ENCODE measurements at places on chromosomes 2 and 18. TPM values are rescaled to one million over a fixed set of nuclear protein-coding genes. Genes with fewer than 3 reads are reported as not detected.
A peak's percentile ranks its signal among the peaks of the same experiment; 100 is the strongest.

CXCR4 gene
- 10.4 TPM for total RNA-seq

- H3K27ac ChIP-seq, result no peak overlapping the region
- H3K27me3 ChIP-seq, result no peaks in the 10 kb centered on the region
- H3K4me3 ChIP-seq, result no peak overlapping the region
- H3K36me3 ChIP-seq, result no peaks in the 10 kb centered on the region
Observed at GRCh38 chr2:224287531-224287930, 114.4 kb downstream of the FAM124B start.

IL37 gene
- not detected for total RNA-seq

DNA sequence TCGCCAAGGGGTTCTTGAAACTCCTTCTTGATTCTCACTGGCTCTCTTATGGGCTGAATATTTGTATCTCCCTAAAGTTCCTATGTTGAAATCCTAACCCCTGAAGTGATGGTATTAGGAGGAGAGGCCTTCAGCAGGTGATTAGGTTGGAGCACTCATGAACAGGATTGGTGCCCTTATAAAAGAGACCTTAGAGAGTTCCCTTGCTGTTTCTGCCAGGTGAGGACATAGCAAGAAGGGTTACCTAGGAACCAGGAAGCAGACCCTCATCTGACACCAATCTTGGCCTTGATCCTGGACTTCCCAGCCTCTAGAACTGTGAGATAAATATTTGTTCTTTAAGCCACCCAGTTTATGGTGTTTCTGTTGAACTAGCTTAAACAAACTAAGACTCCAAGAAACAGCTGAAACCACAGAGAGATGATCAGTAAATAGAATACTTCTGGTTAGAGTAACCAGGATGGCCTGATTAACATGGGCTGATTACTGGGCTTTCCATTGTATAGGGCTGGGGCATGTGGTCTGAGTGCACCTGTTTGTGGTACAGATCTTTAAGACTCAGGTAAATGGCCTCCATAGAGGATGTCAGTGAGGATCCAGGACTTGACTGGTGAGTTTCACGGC is 7.7 kb upstream of the CDC42EP3 start:
- H3K27me3 ChIP-seq, result peaks cover 3% of the 10 kb centered on the region
- H3K4me1 ChIP-seq, result peaks cover 15% of the 10 kb centered on the region
- H3K4me3 ChIP-seq, result no peak overlapping the region
- no peak overlapping the region for H3K27ac ChIP-seq
- H3K36me3 ChIP-seq, result no peaks in the 10 kb centered on the region

GRCh38 chr2:197613509-197613987 is 61.8 kb downstream of the RFTN2 start:
- no peaks in the 10 kb centered on the region for H3K27me3 ChIP-seq
- no peak for DNase-seq

GRCh38 chr2:233421091-233421816 is 67.0 kb downstream of the DGKD start:
- H3K4me1 ChIP-seq, result peaks cover 21% of the 10 kb centered on the region
- H3K36me3 ChIP-seq, result peaks cover 1% of the 10 kb centered on the region
- H3K4me3 ChIP-seq, result no peak overlapping the region
- H3K27ac ChIP-seq, result peak overlapping the region; percentile 83
- no peaks in the 10 kb centered on the region for H3K27me3 ChIP-seq

DNA sequence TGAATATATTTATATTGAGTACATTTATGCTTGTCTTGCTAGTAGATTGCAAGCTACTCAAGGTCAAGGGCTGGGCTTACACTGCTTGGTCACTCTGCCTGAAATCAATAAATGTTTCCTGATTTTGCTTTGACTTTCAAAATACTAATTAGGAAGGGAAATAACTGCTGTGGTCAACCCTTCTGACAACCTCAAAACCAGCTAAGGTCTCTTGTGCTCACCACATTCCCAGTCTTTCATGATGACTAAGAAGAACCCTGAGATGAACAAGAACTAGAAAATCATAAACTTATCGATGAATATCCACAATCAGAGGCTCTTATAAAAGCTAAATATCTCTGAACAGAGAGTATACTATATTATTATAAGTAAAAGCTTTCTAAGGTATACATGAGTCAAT is 33.3 kb downstream of the ABCB11 start:
- no peak for DNase-seq
- H3K27me3 ChIP-seq, result no peaks in the 10 kb centered on the region
- H3K4me3 ChIP-seq, result no peak overlapping the region
- H3K4me1 ChIP-seq, result peaks cover 14% of the 10 kb centered on the region
- no peaks in the 10 kb centered on the region for H3K36me3 ChIP-seq
- no peak overlapping the region for H3K27ac ChIP-seq

DNA sequence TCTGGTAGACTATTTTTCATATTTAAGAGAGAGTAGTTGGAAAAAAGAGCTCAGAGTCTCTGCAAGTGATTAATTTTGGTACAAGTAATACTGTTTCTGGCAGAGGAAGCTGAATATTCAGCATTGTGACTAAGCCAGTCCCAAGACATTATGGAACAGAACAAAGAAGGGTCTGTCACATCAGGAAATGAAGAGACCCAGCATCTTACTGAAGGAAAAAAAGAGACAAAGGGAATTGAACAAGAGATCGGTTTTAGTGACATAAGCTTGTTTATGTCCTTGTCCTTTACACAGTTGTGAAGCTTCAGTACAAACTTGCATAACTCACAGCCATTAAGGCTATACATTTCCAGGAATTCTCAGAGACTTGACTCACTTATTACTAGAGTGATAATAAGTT is 568.5 kb upstream of the SLC8A1 start:
- no peak for DNase-seq
- no peaks in the 10 kb centered on the region for H3K27me3 ChIP-seq
- no peak overlapping the region for H3K4me3 ChIP-seq
- no peaks in the 10 kb centered on the region for H3K36me3 ChIP-seq
- no peak overlapping the region for H3K27ac ChIP-seq

DNA sequence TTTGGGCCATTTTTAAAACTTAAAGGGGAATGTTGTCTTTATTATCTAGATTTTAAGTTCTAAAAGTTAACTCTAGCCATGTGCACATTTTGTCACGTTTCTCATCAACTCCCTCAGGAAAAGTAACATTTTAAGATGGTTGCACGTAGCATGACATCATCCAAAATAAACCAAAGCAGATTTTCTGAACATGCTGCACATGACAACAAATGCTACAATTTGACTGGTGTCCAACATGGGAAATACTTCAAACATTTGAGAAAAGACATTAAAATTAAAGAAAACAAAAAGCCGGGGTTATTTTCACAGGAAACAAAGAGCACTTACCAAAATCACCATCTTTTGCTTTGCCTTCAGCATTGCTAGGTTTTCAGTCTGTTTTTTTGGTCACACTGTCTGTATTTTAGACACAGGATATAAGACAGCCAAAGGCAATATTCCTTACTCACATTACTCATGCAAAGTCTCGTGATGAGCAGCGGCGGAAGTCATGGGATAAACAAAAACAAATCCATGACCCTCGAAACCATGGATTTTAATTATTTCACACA is 51.3 kb upstream of the RND3 start:
- DNase-seq, result no peak
- no peaks in the 10 kb centered on the region for H3K4me1 ChIP-seq
- H3K36me3 ChIP-seq, result no peaks in the 10 kb centered on the region
- no peaks in the 10 kb centered on the region for H3K27me3 ChIP-seq
- no peak overlapping the region for H3K27ac ChIP-seq

- H3K4me1 ChIP-seq, result peaks cover 18% of the 10 kb centered on the region
- DNase-seq, result no peak
- no peaks in the 10 kb centered on the region for H3K36me3 ChIP-seq
- no peak overlapping the region for H3K4me3 ChIP-seq
- H3K27ac ChIP-seq, result no peak overlapping the region
Observed at GRCh38 chr2:52341732-52342131, 1309.8 kb upstream of the NRXN1 start.

TUBA3E gene
- total RNA-seq, result not detected

DNA sequence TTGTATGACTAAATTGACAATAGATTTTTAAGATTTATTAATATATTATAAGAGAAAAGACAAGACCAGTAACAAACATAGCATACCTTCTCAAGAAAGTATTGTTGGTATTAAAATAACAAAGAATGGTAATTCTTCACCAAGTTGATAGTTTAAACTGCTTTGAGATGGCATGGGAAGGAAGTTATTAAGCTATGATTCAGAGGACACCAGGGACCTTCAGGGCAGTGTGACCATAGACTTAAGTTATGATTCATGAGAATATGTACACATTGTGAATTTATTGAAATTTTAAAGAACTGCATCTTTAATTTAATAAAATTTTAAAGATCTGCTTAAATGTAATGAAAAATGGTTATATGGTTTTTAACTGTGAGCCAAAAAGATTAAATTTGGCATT is 205.7 kb downstream of the DSEL start:
- H3K4me1 ChIP-seq, result no peaks in the 10 kb centered on the region
- no peak overlapping the region for H3K27ac ChIP-seq
- DNase-seq, result no peak
- no peak overlapping the region for H3K4me3 ChIP-seq
- no peaks in the 10 kb centered on the region for H3K27me3 ChIP-seq
- no peaks in the 10 kb centered on the region for H3K36me3 ChIP-seq

DNA sequence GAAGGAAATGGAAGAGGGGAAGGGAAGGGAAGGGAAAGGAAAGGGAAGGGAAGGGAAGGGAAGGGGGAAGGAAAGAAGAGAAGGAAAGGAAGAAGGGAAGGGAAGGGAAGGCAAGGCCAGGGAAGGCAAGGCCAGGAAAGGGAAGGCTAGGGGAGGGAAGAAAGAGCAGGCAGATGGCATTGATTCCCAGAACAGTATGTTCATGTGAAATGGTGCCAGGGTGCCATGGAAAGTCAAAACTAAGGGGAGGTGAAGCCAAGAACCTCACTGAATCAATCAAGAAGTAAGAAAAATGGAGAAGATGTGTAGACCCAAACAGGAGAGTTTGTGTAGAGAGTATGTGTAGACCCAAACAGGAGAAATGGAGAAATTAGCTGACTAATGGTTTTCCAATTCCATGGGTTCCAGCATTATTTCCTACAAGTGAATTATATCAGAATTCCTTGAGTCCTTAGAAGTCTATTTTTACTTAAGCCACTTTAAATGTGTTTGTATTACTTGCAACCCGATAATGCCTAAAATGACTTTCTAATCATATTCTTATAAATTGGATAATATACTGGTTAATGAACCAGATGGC is 367.6 kb downstream of the TXNL1 start:
- no peak for DNase-seq
- H3K27me3 ChIP-seq, result peaks cover 16% of the 10 kb centered on the region
- no peak overlapping the region for H3K4me3 ChIP-seq
- no peak overlapping the region for H3K27ac ChIP-seq
- H3K4me1 ChIP-seq, result no peaks in the 10 kb centered on the region
- H3K36me3 ChIP-seq, result no peaks in the 10 kb centered on the region

- peaks cover 85% of the 10 kb centered on the region for H3K27me3 ChIP-seq
- H3K36me3 ChIP-seq, result no peaks in the 10 kb centered on the region
- peaks cover 23% of the 10 kb centered on the region for H3K4me1 ChIP-seq
- DNase-seq, result peak; percentile 63
Observed at GRCh38 chr2:162073888-162074631, at the start of gene DPP4. DPP4 (minus strand) TSS chr2:162074215; CDS start chr2:162073981, 234 bp downstream.

- peaks cover 2% of the 10 kb centered on the region for H3K4me1 ChIP-seq
- H3K36me3 ChIP-seq, result peaks cover 16% of the 10 kb centered on the region
- H3K4me3 ChIP-seq, result no peak overlapping the region
- no peak overlapping the region for H3K27ac ChIP-seq
- no peaks in the 10 kb centered on the region for H3K27me3 ChIP-seq
Observed at GRCh38 chr2:130351711-130352110, 4.1 kb upstream of the PTPN18 start.

DNA sequence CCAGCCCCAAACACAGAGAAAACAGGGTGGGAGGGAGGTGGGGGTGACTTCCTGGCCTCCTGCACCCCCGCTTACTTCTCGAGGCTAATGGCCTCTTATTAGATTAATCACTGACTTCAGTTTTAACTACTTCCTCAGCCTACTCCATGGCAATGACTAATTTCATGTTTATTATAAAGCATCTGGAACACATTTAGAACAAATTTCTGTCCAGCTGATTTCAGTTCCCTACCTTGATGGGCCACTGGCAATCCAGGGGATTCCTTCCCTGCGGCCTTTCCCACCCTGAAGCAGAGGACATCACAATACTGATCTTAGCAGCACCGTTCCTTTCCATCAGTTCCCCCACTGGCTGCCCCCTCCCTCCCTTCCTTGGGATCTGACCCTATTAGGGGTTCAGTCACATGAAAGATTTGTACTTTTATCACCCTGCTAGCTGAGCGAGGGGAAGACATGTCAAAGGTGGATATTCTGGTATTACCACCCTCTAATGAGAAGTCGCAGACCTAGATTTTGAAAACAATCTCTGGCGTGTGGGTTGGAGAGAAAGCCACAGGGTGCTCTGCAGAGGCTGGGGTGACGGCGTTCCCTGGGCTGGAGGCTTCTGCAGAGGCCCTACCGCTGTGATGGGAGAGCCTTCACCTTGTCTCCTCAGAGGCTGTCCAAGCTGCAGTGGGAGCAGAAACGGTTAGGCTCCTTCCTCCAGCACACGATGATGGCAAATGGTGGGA is 67.6 kb downstream of the KIAA2012 start:
- no peaks in the 10 kb centered on the region for H3K36me3 ChIP-seq
- peaks cover 30% of the 10 kb centered on the region for H3K4me1 ChIP-seq
- no peak for DNase-seq
- no peak overlapping the region for H3K4me3 ChIP-seq
- peak overlapping the region; percentile 51 for H3K27ac ChIP-seq

GRCh38 chr2:232880764-232881351 is 10.8 kb downstream of the SNORC start:
- H3K27me3 ChIP-seq, result peaks cover 7% of the 10 kb centered on the region
- H3K4me3 ChIP-seq, result no peak overlapping the region
- no peak overlapping the region for H3K27ac ChIP-seq
- DNase-seq, result no peak
- no peaks in the 10 kb centered on the region for H3K36me3 ChIP-seq

DNA sequence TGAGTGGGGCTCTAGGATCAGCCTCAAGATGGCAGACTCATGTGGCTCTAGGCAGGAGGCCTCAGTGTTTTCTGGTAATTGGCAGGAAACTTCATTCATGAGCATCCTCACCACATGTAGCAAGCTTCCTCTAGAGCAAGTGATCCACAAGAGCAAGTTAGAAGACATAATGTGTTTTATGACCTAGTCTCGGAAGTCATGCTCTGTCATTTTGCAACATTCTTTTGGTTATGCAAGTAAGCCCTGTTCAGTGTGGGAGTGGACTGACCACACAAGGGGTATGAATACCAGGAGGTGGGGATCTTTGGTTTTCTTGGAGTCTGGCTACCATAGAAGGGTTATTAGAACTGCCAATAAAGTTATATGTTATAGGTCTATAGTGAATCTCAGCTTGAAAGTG is 66.8 kb upstream of the STK39 start:
- no peaks in the 10 kb centered on the region for H3K36me3 ChIP-seq
- no peak overlapping the region for H3K4me3 ChIP-seq
- no peak overlapping the region for H3K27ac ChIP-seq
- no peak for DNase-seq
- peaks cover 1% of the 10 kb centered on the region for H3K4me1 ChIP-seq
